ENCODE measurements at places on chromosomes 2 and 18. TPM values are rescaled to one million over a fixed set of nuclear protein-coding genes. Genes with fewer than 3 reads are reported as not detected.

The TWIST2 gene
- polyA plus RNA-seq = not detected

The RELCH gene
- polyA plus RNA-seq = 9.3 TPM

The NPPC gene
- polyA plus RNA-seq = 0.66 TPM

The TUBB6 gene
- polyA plus RNA-seq = 43.5 TPM

Data from brain (organoid and tissue), 16 donors.